ENCODE measurements at places on chromosomes 7 and 10.

DNA sequence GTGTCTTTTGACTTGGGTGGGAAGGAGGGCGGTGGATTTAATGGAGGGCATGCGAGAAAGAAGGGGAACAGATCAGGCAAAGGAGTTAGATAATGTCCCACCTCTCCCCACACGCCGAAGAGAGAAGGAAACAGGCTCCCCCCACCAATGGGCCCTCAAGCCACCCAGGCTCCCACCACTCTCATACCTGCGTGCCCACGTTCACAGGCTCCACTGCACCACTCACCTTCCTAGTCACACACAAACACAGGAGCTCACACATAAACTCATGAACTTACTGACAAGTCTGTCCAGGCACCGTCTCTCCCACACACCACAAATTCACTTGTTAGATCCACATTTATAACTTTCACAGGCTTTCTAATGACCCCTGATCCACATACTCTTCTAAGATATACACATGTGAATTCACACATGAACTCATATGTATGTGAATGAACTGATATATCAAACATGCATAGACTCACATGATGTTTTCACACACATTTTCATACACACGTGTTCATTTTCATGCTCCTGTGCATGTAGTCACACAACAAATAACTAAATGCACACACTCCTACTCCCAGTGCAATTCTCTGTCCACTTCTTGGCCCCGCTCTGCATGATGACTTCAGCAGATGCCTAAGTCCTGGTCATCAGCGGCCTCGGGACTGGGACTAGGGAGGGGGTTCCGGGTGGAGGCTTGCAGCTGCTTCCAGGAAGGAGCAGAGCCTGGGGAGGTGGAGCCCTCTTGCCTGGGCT lies 1.5 kb downstream of the LZTS2 start:
- DNase-seq: no peak

DNA sequence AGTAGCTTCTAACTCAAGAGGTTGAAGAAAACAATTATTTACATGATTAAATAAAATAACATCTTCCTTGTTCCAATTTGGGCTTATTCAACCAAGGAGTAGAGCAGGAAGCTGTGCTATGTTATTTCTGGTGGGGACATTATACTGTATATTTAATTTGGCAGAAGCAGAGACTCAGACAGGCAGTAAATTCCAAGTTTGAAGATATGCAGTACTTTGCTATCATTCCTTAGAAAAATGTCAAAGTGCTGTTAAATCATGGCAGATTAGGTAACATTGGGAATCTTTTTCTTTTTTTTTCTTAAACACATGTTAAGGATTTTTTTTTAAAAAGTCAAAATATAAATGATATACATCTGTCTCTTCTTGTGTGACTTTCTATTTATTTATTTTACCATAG lies 190.1 kb downstream of the SUGCT start:
- no peak for DNase-seq

DNA sequence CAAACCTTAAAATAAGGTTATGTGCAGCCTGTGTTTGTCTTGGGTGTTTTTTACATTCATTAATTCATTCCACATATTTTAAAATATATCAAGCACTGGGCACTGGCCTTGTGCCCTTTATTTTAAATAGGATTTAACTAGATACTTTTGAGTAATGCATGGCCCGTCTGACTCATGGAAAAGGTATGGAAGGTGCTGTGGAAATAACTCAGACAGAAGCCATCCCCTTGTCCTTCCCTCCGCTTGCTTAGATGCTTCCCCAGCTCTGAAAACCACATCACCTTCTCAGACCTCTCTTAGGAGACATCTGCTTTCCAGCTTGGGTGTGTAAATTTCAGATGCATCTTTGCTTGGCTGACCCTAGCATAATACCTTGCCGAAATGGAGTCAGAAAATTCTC lies 30.5 kb downstream of the SLC18A2 start:
- no peak for DNase-seq

- DNase-seq: no peak
Measured at GRCh38 chr10:111872591-111872990, 311.0 kb downstream of the GPAM start.

DNA sequence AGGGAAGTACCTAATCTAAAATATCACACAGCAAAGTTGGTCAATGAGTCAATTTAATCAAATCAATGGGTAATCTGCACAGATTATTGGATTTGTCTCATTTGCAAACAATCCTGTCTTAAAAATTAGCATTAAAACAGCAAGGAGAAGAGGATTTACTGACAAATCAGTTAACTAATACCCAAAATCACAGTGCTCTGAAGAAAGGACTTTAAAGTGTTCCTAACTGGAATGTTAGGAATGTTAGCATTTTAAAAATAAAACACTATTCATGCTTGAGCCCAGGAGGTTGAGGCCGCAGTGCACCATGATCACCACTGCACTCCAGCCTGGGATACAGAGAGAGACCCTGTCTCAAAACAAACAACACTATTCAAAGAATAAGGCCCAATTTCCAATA lies 83.1 kb downstream of the CHCHD3 start:
- DNase-seq: no peak

- peak; percentile 11 for DNase-seq
Measured at GRCh38 chr10:97355571-97355975, 21.0 kb upstream of the FRAT2 start.

GRCh38 chr10:132466520-132467463 lies 69.8 kb downstream of the PWWP2B start:
- DNase-seq: no peak

- no peak for DNase-seq
Measured at GRCh38 chr7:154840086-154840485, 162.8 kb downstream of the PAXIP1 start.

DNA sequence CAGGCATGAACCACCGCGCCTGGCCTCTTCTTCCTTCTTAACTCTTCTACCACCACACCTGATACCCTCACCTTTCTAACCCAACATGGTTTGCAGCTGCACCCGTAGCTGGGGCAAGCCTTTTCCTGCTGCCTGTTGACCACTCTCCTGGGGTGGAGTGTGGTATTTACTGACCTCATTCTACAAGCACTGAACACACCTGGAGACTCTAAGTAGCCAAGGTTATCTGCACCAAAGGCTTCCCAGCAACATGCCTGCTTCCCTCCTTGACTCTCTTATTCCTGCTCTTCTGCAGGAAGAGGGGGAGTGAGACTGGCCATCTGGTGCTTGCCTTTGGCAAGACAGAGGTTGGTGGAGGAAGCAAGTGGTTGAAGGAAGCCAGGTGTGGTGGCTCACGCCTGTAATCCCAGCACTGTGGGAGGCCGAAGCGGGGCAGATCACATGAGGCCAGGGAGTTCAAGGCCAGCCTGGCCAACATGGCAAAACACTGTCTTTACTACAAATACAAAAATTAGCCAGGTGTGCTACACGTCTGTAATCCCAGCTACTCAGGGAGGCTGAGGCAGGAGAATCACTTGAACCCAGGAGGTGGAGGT lies 10.1 kb downstream of the ACTR1A start:
- DNase-seq: no peak

DNA sequence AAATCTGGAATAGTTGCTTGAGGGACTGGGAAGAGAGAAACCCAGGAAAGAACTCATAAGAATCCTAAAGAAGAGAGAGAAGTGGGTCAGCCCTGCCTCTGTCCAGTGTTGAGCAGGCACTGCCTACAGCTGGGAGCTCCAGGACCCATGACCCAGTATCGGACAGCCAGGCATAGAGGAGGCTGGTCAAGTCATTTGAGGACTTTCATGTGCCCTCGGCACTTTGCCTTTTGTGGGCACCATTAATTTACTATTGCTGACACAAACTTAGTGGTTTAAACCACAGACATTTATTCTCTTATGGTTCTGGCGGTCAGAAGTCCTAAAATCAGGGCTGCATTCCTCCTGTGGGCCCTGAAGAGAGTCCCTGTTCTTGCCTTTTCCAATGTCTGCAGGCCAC lies 60.3 kb downstream of the CPXM2 start:
- DNase-seq: no peak

GRCh38 chr10:78865931-78866717 lies 202.6 kb upstream of the ZMIZ1 start:
- no peak for DNase-seq

GRCh38 chr7:159033956-159034355 lies 110.7 kb downstream of the VIPR2 start:
- DNase-seq: no peak

DNA sequence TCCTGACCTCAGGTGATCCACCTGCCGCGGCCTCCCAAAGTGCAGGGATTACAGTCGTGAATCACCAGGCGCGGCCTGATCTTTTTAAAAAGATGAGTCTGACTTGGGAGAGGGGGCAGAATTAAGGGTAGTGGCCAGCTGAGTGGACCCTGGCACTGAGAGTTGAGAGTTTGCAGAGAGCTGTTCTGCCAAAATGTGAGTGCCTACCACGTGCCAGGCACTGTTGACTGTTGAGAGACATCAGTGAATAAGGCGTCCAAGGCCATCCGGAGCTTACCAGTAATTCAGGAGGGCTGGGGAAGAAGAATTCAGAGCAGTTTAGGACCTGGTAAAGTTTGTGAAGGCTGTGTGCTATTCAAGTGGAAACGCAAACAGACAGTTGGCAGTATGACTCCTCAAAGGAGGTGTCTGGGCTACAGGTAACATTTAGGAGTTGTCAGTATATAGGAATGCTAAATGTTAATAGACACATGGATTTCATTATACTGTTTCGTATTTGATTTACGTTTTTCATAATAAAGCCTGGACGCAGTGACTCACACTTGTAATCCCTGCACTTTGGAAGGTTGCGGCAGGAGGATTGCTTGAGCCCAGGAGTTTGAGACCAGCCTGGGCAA lies 1.5 kb downstream of the NIPSNAP2 start:
- no peak for DNase-seq

DNA sequence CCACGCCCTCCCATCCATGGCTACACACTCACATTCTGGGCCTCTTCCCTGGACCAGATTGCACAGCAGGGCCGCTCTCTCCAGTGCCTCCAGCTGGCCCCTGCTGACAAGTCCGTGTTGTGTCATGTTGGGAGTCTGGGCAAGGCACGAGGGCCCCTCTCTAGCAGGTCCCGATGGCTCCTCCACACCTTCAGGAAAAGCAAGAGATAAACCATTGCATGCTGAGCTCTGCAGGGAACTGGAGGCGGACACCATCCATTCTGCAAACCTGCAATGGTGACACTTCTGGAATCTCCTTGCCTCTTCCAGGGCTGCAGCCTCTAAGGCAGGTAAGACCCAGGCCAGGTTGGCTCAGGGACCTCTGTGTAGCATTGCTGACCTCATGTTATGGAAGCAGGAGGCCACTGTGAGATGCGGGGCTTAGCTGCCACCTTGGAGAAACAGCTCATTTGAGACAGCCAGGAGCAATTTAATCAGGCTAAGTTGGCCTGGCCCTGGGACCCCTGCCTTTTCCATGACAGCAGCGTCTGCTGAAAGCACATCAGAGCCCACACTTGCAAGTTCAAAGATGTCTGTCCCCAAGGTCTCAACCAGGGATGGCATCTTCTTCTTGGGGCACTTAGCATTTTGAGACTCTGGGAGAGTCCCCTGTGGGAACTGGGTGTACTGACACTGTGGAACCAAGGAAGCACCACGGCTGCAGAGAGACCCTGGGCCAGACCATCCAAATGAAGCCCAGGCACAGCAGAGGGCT lies 34.2 kb upstream of the LEP start:
- no peak for DNase-seq

GRCh38 chr10:77889277-77889903 lies 37.2 kb downstream of the DLG5 start:
- DNase-seq: no peak

DNA sequence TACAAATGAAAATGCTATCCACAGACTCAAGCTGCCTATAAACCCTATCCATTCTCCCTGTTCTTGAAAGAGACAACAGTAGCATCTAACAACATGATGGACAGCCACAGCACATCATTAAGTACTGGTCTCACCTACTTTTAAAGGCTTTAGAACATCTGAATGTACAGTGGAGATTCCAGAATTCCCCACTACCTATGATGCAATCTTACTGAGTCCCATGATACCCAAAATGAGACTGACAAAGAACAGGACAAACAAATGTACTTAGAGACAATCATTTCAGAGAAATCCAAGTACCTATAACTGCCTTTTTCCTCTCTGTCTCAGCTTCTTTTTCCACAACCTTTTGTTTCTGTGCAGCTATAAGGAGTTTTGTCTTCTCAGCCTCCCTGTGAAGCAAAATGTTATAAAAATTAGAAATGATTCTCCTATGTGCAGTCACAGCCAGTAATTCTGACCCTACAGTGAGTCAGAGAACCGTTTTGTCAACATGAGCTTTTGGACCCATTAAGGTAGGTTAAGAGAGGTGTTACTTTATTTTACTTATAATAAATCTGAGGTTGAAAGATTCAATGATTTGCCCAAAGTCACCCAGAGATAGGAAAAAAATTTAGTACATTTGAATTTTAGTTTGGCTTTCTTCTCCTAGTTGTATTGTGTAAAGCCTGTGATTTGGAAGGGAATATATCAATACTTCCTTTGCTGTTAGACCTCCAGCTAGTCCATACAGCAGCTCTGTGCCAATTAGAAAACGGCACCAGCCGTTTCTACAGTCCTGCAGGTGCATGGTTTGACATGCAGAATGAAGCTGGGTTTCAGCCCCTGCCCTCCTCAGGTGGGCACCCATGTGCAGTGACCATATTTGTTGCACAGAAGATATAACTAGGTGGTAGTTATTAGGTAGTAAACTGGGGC lies 21.9 kb downstream of the ERLIN1 start:
- no peak for DNase-seq

- DNase-seq: no peak
Measured at GRCh38 chr7:105837765-105838626, 38.4 kb downstream of the ATXN7L1 start.

DNA sequence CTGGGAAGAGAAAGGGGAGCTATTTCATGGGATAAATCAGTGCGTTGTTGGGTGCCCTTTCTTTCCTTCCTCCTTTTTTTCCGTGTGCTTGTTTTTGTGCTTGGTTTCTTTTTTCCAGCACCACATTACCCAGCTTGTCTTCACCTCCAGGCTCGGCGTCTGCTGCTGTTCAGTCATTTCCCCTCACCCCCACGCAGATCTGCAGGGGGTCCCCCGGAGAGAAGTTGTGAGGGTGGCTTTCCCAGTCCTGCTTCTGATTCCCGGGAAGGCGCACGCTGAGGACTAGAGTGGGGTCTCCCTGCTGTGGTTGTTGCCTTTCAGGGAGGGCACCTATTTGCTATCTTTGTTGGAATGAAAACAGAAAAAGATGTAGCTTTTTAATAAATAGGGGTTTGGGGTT lies 1.6 kb downstream of the CAMK1D start:
- no peak for DNase-seq

GRCh38 chr10:3321123-3321522 lies 148.5 kb upstream of the PITRM1 start:
- DNase-seq: no peak

DNA sequence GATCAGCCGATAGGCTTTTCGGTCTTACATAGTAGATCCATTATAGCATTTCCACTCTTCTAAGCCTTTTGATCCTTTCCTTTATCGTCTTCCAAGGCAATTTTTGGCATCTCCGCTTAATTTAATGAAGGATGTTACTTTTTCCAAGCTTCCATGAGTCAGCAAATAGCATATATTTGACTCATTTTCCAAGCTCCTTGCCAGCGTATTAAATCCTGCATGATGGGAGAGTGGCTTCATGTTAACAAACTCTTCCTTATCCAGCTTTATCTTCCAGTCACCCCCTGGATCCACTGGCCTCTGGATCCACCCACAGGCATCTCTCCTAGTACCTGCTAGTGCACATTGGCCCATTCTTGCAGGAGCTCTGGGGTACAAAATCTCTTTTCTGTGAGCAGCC lies 13.0 kb downstream of the OR9A2 start:
- DNase-seq: no peak

- DNase-seq: no peak
Measured at GRCh38 chr7:1968397-1969111, 264.2 kb downstream of the MAD1L1 start.

Measured in immature natural killer cell (primary cell).